ENCODE measurements at places on chromosomes 7 and 10.

DNA sequence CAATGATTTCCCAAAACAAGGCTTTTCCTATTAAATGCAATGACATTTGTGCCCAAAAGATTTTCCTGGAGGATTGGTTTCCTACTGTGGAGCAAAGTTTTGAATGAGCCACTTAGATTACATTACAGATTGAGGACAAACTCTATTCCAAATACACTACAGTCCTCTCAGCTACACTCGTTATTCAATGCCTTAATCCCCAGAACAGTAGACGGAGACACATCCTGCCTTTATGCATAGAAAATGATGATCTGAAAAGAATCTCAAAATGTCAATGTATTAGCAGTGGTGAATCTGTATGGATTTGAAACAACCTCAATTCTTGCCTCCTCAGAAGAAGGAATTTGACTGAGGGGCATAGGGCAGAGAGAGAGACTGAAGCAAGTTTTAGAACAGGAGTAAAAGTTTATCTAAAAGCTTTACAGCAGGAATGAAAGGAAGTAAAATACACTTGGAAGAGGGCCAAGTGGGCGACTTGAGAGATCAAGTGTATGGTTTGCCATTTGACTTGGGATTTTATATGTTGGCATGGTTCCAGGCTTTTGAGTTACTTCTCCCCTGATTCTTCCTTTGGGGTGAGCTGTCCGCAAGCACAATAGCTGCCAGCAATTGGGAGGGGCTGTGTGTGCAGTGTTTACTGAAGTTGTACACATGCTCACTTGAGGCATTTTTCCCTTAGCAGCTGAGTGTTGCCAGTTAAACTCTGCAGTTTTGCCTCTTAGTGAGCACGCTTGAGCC, 891.9 kb upstream of the MBL2 start:
- no peak for DNase-seq

DNA sequence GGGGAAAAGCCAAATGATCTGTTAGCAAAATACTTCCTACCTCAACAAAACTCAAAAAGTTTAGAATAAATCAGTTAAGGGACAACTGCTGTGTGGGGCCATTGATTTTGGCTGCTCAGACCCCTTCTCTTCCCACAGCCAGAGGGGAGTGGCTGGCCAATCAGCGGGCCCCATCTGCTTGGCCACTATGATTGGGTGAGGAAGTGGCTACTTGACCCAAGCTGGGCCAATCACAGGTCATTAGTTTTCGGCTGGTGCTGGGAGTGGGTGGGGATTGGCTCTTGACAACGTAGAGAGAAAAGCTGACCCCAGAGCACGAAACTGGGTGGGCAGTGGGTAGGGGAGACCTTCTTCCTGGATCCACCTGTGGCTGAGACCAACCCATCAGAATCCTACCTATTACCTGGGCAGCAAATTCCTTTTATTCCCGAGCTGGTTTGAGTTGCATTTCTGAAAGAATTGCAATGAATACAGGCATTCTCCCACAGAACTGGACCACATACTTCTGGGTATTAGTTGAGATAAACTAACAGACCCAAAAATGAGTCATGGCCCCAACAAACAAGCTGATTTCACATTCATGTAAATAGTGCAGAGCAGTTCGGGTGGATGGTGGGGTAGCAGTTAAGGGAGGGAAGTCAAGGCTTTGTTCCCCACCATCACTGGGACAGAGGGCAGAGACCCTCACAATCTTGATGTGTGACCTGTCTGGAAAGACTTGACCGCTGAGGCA, 35.6 kb upstream of the HMX3 start:
- DNase-seq = no peak

DNA sequence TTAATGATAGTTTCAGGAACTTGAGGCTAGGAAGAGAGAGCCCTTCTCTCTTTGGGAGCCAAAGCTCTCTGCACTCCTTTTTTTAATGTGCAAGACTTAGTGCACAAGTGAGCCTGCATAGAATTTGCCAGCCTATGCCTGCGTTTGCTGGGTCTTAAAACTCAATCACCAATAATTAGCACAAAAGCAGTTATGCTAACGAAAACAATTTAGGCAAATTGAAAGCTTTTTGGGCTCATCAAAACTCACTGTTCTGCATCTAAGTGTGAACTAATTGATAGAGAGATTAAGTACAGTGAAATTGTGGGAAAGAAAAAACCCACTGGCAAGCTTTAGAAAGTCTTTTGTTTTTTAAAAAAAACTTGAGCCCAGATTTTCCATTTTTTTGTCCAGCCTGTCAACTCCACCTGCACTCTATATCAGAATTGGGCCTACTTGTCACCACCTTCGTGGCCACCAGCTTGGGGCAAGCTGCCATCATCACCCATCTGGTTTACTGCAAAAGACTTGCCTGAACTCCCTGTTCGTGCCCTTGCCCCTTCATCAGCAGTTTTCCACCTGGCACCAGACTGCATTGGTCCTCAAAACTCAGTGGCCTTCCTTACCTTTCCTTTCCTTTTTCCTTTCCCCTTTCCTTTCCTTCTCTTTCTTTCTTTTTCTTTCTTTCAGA, 37.8 kb downstream of the CRHR2 start:
- DNase-seq = no peak

DNA sequence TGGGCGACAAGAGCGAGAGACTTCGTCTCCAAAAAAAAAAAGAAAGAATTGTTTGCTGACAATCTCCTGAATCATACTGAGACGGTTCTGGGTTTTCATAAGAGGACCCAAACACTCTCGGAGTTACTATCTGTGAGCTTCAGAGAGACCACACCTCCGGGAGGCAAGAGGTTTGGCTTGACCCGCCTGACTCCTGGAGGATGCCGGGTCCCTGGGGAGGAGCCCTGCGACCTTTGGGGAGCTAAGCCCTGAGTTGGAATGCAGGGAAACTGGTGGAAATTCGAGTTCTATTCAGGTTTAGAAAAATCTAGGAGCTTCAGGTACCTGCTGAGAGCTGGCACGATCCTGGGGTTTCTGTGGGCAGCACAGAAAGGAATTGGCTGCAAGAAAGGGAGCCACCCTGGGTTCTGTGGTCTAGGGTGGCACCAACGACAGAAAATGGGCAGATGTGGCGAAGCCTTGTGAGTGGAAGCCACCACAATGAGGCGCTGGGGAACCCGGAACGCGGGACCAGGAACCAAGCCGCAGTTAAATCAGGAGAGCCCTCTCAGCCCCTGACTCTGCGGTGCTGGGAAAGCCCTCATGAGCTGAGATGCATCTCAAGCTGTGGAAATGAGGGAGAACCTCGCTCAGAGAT, 21.9 kb upstream of the GATAD1 start:
- no peak for DNase-seq

DNA sequence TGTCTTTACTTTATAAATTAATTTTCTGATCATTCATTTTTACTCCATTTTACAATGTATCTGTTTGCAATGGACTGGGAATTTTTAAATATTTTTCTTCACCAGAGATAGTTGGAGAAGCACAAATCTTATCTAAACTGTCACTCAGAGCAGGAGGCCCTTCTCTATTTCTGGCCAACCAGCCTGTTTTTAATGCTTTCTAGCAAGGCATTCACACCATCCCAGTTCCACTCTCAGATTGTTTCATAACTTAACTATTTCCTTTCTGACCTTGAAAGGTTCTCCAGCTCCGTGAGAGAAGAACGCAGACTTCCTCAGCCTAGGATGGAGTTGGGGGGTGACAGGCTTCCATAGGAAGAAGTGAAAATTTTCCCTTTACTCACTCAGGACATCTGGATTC, 155.8 kb downstream of the SKIDA1 start:
- DNase-seq = no peak

DNA sequence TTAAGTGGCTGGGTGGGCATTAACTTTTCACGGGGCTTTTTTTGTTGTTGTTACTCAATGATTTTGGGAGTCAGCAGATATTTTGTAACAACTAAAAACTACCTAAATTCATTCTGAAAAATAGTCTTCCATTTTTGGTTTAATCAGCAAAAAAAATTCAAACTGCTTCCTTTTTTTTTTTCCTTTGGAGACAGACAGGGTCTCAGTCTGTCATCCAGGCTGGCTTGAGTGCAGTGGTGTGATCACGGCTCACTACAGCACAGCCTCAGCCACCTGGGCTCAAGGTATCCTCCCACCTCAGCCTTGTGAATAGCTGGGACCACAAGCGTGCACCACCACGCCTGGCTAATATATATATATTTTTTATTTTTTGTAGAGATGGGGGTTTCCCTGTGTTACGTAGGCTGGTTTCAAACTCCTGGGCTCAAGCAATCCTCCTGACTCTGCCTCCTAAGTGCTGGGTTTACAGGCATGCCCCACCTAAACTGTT, 36.5 kb downstream of the SKIDA1 start:
- no peak for DNase-seq

DNA sequence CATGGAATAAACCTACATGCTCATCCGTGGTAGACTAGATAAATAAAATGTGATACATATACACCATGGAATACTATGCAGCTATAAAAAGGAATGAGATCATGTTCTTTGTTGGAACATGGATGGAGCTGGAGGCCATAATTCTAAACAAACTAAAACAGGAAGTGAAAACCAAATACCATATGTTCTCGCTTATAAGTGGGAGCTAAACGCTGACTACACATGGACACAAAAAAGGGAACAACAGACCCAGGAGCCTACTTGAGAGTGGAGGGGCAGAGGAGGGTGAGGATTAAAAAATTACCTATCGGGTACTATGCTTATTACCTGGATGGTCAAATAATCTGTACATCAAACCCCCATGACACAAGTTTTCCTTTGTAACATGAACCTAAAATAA, 68.7 kb upstream of the SEC61G start:
- DNase-seq = no peak

GRCh38 chr10:124678557-124679240, 65.5 kb downstream of the FAM53B start:
- DNase-seq = peak; percentile 20

DNA sequence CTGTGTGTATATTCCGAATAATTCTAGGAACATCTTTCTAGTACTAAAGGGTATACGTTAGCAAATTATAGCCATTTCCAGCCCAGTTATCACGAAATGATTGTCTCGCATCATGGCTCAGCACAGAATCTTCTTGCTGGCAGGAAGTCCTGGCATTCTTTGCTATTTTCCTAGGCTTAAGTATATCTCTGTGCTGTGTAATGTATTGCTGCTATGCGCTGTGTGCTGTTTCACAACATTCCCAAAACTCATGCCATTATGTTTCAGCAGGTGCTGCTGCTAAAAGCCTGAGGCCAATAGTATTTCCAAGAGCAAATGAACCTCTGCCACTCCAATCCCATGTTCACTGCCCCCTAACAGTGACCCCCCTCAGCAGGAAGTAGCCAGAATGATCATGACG, 62.9 kb upstream of the ZNF92 start:
- DNase-seq = no peak

GRCh38 chr10:27319752-27320431, 79.3 kb upstream of the ACBD5 start:
- peak; percentile 83 for DNase-seq

GRCh38 chr7:27101957-27102580, 414 bp downstream of the HOXA2 start:
- DNase-seq = no peak

DNA sequence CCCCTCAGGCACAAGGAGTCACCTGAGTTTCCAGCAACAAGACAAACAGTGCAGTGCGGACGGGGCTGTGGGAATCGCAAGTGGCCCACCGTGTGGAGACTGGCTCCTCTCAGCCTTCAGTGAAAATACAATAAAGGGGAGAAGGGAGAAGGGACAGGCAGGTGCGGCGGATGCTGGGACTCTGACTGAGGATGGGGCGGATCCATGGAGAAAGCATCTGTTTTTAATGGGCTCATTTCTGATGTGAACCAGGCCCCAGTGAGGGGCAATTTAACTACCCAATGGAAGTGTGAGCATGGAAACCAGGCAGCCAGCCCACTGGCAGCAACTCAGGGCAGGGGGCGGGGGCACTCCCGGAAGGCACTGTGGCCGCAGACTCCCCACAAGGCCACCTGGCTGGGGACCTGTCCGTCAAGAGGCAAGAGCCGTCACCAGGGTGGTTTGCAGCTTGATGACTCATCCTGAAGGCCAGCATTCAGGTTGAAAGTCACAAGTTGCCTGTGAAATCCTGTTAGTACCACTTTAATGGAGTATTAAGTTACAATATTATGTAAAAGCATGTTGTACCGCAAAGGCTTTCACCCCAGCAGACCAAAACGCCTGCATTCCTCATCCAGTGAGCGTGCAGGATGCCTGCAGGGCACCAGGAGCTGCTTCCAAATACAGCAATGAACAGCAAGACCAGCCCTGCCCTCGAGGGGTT, 476.4 kb downstream of the PTPRN2 start:
- DNase-seq = no peak

DNA sequence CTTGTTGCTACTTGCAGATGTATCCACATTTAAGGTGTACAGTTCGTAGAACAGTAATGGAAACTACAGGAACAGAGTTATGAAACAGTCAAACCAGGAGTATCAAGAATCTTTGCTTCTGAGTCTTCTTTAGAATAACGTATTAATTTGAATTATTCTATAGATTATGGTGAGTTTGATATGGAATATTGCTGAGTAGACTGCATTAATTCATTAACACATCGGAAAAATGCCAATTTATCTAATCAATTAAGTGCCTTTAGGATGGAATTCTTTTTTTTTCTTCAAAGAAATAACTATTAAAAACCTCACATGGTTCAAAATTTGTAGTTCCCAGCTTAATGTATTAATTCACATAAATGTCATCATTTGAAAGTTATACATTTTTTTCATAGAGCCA, 3.8 kb downstream of the TFAM start:
- no peak for DNase-seq

GRCh38 chr10:43912469-43912868, 263.8 kb upstream of the ZNF32 start:
- DNase-seq = no peak

GRCh38 chr7:26507108-26507987, 215.7 kb downstream of the SNX10 start:
- no peak for DNase-seq

DNA sequence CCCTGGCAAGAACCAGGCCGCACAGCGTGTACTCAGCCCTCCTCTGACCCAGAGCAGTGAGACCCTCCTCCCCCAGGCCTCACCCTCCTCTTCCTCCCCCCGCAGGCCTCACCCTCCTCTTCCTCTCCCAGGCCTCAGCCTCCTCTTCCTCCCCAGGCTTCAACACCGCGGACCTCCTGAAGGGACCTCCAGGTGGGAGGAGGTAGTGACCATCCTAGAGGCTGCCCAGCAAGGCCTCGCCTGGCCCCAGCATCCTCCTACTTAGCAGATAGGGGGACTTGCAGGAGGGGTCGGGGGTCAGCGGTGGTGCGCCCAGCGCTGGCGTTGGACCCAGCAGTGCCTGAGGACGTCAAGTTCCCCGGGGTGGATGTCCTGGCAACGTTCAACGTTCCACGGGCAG, 270.8 kb downstream of the ELFN1 start:
- peak; percentile 50 for DNase-seq

DNA sequence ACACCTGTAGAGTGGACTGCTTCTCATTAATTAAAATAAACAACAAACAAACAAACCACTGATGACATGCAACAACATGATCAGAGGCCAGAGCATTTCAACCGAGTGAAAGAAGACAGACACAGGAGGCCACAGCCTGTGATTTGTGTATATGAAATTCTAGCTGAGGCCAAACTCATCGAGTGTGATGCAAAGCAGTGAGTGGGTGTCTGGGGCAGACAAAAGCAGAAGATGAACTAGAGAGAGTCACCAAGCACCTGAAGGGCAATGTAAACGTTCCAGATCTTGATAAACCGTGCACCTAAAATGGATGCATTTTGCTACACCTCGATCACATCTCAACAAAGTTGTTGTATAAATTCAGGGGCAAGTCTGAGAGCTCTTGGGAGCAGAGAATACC, 108.4 kb downstream of the KLF6 start:
- DNase-seq = no peak

Data from lower lobe of right lung (tissue), 2 donors.